ENCODE measurements at places on chromosomes 4 and X.

- DNase-seq = no peak
Observed at GRCh38 chrX:124680287-124680686, 333.9 kb downstream of the SH2D1A start.

GRCh38 chrX:123481913-123482851 lies 250.7 kb downstream of the THOC2 start:
- DNase-seq = no peak

GRCh38 chr4:10981096-10981495 lies 296.5 kb upstream of the CLNK start:
- no peak for DNase-seq

- peak; percentile 11 for DNase-seq
Observed at GRCh38 chrX:63128509-63128908, 222.6 kb downstream of the SPIN4 start.

DNA sequence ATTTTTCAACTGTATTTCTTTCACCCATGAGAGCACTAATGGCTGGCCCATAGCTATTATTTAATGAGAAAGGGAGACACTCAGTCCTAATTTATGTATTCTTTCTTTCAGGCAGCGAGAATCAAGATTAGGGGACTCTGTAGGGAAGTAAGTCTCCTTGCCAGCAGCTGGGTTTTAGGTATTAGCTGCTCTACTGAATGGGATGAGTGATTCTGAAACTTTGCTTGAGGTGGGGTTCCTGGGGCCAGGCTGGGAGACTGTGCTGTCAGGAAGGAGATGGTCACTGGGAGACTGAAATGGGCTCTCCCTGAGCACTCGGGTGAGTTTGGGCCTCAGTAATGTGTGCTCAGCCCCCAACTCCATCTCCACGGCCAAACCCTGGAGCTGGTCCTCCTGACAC lies 78.7 kb downstream of the LNX1 start:
- DNase-seq = no peak

DNA sequence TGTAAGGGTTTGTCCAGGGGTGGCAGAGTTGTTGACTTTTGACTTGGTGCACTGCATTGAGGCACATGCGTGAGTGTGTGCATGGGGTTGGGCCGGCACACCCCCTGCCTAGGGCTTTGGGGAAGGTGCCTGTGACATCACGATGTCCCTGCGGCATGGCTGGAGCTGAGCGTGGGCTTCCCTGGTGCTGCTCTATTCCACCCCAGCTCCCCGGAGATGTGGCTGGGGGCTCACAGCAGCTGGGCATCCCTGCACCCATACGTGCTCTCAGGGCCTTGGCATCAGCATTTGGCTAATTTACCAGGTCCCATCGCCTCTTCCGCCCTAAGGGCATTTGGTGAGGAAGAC lies 5.7 kb downstream of the PSAPL1 start:
- no peak for DNase-seq

- DNase-seq = peak; percentile 39
Observed at GRCh38 chrX:132488819-132489577, at the start of gene MBNL3. Gene MBNL3 (minus strand): TSS chrX:132489038. CDS start chrX:132439611, 49,427 bp downstream.

DNA sequence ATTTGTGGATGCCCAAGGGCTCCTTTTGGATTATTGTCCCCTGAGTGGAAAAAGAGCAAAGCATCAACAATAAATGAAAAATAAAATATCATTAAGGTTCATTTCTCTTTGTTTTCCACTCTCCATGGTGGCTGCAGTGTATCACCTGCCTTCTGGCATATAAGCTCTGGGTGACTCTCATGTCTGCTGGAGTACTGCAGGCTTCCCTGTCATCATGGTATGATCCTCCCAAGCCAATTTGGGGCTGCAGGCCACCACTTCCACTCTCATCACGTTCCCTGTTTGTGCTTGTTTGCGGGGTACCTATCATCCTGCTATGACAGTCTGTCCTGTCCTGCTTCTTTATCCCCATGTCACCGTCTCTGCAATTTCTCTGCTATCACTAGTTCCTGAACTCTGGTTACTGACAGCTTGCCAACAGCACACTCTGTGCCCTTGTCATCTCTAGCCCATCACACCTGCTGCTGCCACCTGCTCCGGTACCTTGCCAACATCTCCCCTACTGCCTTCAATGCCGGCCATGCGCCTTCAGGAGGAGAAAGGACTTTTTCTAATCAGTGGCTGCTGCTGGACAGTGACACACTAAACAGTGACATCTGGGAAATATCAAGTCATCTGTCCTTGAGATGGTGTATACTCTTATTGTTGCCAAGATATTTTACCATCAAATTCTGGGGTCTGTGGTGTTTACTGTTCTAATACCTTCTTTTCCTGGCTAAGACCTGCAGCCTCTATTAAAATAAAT lies 23.0 kb upstream of the FGF5 start:
- no peak for DNase-seq

DNA sequence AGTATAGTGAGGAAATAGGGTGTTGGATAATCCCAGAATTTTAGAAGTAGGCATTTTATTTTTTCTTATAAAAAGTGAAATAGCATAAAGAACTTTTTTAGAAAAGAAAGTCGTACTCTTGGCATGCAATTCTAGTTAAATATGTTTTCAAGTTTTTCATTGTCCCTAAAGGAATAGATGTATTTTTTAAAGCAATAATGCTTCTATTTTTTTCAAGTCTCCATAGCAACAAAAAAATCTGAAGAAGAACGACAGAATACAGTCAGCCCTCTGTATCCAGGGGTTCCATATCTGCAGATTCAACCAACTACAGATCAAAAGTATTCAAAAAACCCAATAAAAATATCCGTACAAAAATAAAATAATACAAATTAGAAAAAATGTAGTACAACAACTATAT lies 538.2 kb downstream of the GLUD2 start:
- no peak for DNase-seq

DNA sequence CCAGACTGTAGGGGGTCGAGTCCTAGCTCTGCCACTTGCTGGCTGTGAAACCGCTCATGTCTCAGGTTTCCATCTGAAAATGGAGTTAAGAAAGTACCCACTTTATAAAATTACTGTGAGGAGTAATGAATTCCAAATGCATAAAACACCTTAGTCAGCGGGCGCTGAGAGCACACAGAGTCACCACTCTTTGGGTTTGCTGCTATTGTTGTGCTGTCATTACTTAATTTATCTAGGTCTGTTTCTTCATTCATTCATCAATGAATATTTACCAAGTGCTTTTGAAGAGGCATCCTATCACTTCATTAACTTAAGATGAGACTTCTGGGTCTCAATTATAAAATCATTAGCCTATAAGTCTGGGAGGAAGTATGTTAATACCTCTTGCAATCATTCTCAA lies 317.3 kb downstream of the FBXW7 start:
- DNase-seq = no peak

- DNase-seq = no peak
Observed at GRCh38 chrX:23904096-23904495, 3.6 kb downstream of the APOO start.

DNA sequence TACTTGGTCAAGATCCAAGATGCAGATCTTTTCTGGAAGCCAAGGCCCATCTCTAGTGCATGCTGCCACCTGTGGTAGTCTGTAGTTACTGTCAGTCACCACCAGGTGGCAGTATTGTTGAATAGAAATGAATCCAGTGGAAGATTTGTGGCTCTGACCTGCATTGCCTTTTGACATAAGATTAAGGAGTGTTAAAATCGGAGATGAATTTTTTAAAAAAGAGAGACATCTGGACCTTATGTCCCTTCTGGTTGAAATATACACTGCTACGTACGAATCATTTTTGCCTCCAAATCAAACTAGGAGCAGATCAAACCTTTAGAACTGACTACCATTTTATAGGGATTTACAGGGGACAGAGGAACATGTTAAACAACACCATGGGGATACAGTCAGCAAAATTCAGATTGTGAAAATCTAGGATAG lies 46.9 kb upstream of the RHOH start:
- DNase-seq = peak; percentile 69
